GM23338 (cell line): ENCODE measurements at places on chromosomes 3 and 15.

DNA sequence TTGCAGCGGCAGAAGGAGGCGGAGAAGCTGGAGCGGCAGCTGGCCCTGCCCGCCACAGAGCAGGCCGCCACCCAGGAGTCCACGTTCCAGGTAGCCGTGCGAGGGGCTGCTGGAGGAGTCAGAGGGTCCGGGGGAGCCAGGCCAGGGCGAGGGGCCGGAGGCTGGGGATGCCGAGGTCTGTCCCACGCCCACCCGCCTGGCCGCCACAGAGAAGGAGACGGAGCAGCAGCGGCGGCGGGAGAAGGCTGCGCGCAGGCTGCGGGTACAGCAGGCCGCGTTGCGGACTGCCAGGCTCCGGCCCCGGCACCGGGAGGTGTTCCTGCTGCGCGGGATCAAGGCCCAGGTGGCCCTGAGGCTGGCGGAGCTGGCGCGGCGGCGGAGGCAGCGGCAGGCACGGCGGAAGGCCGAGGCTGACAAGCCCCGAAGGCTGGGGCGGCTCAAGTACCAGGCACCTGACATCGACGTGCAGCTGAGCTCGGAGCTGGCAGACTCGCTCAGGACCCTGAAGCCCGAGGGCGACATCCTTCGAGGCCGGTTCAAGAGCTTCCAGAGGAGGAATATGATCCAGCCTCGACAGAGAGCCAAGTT is 625.0 kb downstream of the MCTP2 start:
- no peaks in the 10 kb centered on the region for H3K27me3 ChIP-seq
- H3K4me1 ChIP-seq = peaks cover 9% of the 10 kb centered on the region; the same call in 1 of the 2 replicates
- H3K36me3 ChIP-seq = no peaks in the 10 kb centered on the region
- no peak overlapping the region for H3K4me3 ChIP-seq

DNA sequence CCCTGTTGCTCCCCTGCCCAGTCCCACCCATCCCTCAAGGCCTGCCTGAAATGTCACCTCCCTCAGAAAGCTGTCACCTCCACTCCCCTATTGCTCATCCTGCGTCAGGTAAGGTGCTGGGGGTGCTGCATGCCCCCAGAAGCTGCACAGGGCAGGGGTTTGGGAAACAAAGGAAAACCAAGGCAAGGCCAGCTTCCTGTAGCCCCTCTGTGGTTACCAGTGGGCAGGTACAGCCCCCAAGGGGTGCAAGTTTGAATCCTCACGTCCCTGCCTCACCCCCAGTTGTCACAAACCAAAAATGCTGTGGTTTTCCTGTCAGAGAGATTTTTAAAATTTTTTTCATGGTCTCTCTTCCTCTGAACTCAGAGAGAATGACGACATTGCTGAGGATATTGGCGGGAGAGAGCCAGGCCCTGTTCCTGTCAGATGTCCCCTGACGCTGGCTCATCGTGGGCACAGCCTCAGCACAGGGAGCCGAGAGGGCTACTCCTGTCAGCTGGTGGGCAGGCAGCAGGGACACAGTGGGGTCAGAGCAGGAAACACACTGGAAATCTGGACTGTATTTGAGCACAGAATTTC is 27.0 kb downstream of the PSTPIP1 start:
- no peak overlapping the region for H3K27ac ChIP-seq
- no peak overlapping the region for H3K4me3 ChIP-seq
- no peaks in the 10 kb centered on the region for H3K4me1 ChIP-seq
- H3K36me3 ChIP-seq = no peaks in the 10 kb centered on the region

DNA sequence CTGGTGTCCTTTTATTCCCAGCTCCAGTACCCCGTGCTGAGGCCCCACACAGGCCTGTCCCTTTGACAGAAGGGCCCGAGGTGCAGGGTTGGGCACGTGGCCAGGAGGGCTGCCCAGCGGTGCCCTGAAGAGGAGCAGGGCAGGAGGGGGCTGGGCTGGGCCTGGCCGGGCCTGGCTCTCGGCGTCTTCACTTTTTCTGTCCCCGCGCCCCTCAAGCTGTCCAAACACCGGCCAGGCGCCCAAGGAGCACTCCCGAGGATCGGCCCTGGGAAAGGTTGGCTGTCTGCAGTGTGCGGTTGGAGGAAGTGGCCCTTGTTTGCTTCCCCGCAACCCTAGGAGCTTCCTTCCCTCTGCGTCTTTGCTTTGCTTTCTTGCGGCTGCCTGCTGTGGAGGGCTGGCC is 84.1 kb downstream of the WNT7A start:
- peak; percentile 14 for DNase-seq
- no peaks in the 10 kb centered on the region for H3K36me3 ChIP-seq
- no peaks in the 10 kb centered on the region for H3K27me3 ChIP-seq
- 0 out of 2 replicates have a peak, but pooled peaks cover 4% of the 10 kb centered on the region for H3K4me1 ChIP-seq

DNA sequence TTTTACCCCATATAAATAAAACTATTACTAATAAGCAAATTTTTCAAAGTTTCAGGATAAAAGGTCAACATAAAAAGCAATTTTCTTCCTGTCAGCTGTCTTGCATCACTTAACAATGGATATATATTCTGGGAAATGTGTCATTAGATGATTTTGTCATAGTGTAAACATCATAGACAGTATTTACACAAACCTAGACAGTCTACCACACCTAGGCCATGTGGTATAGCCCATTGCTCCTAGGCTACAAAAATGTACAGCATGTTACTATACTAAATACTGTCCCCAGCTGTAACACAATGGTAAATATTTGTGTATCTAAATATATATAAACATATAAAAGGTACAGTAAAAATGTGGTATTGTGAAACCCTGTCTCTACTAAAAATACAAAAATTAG is 156.7 kb downstream of the ANO10 start:
- no peak overlapping the region for H3K4me3 ChIP-seq
- H3K27ac ChIP-seq = no peak overlapping the region
- DNase-seq = no peak
- H3K4me1 ChIP-seq = peaks cover 5% of the 10 kb centered on the region; the same call in 1 of the 2 replicates

DNA sequence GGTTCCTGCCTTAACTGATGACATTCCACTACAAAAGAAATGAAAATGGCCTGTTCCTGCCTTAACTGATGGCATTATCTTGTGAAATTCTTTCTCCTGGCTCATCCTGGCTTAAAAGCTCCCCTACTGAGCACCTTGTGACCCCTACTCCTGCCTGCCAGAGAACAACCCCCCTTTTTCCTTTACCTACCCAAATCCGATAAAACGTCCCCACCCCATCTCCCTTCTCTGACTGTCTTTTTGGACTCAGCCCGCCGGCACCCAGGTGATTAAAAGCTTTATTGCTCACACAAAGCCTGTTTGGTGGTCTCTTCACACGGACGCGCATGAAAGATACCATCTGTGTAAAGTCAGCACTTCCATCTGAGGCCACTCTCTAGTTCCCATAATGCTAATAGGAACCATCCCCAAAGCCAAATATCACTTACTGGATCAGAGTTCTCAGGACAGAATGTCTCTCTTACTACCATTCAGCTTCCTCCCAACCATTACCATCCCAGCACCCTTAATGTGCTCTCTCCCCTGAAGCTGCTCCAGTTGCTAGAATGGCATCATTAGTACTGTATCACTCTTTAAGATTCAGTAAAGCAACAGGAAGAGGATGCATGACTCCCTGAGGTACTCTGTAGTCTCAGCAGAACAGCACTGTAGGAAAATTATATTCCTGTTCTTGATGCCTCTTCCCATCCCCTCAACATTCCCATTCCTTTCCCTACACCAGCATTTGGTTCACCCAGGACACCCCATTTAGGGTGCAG is 2.3 kb upstream of the HRG start:
- H3K4me1 ChIP-seq = peaks cover 42% of the 10 kb centered on the region
- no peak overlapping the region for H3K4me3 ChIP-seq
- DNase-seq = peak; percentile 27
- peak overlapping the region; percentile 93 for H3K27ac ChIP-seq
- no peaks in the 10 kb centered on the region for H3K36me3 ChIP-seq
- H3K27me3 ChIP-seq = no peaks in the 10 kb centered on the region

DNA sequence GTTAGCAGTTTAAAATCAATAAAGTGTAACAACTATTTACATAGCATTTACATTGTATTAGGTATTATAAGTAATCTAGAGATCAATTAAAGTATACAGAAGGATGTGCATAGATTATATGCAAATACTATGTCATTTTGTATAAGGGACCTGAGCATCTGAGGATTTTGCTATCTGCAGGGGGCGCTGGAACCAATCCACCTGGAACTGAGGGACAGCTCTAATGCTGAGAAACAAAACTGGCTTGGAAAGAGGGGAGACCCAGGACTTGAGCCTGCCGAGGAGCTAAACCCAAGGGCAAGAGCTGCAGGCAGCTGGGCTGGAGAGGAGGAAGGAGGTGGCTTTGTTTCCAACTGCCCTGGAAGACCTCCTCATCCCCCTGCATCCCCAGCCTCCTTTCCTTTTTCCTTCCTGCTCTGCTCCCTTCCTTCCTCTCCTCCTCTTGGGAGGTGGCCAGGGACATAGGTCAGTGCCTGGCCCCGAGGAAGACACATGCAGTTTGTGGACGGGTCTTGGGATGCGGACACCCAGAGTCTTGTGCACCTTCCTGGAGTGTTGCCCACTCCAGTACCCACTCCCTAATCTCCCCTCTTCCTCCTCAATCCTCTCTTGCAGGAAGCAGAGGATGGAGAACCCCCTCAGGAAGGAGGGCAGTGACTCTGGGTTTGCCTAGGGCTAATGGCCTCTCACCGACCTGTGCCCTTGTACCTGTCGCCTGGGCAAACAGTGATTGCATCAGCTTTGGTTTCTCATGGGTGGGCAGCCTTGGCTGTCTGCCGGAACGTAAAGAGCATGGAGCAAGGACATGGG is 825 bp upstream of the RTP3 start:
- peaks cover 9% of the 10 kb centered on the region for H3K4me1 ChIP-seq
- H3K36me3 ChIP-seq = no peaks in the 10 kb centered on the region; the same call in 1 of the 2 replicates
- H3K4me3 ChIP-seq = no peak overlapping the region
- H3K27ac ChIP-seq = no peak overlapping the region
- peak; percentile 83 for DNase-seq
- no peaks in the 10 kb centered on the region for H3K27me3 ChIP-seq

DNA sequence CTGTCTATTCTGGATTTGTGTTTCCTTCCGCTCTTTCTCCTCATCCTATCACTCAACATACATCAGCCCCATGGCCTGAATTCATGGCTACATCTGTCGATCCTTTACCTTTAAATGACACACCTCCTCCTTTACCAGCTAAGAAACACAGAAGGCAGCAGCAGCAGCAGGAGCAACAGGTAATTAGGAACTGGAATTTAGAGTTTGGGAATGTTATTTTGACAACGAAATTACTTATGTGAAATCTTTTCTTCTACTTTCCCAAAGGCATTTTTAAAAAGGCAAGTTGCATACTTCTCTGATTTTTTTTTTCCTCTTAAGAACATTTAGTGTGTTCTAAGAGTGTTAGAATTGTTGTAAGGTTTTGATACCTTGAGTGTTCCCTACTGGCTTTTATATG is 29.1 kb upstream of the ABHD10 start:
- DNase-seq = no peak
- no peaks in the 10 kb centered on the region for H3K27me3 ChIP-seq
- H3K4me3 ChIP-seq = no peak overlapping the region
- no peak overlapping the region for H3K27ac ChIP-seq
- peaks cover 8% of the 10 kb centered on the region; the same call in 1 of the 2 replicates for H3K4me1 ChIP-seq
- H3K36me3 ChIP-seq = no peaks in the 10 kb centered on the region

GRCh38 chr3:194201953-194202666 is 66.2 kb downstream of the HES1 start:
- no peak overlapping the region for H3K4me3 ChIP-seq
- H3K27me3 ChIP-seq = peaks cover 32% of the 10 kb centered on the region
- H3K27ac ChIP-seq = no peak overlapping the region
- H3K36me3 ChIP-seq = no peaks in the 10 kb centered on the region

DNA sequence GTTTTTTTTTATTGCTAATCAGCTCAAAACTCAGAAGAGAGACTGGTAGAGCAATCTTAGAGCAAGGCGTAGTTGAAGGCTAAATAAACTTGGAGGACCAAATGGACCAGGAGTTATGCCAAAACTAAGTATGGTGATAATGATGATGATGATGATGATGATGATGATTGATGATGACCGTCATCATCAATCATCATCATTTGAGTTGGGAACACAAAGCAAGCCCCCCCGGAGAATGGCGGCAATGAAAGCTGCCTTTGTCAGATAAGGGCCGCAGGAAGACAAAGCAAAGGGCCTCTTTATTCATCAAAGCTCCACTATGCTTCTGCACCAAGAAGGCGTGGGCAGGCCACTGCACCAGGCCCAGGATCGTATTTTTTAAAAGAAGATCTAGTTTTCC is 82.1 kb upstream of the RAD18 start:
- H3K4me1 ChIP-seq = no peaks in the 10 kb centered on the region
- no peak for DNase-seq
- H3K27me3 ChIP-seq = no peaks in the 10 kb centered on the region
- H3K36me3 ChIP-seq = no peaks in the 10 kb centered on the region; the same call in 1 of the 2 replicates
- H3K27ac ChIP-seq = no peak overlapping the region

DNA sequence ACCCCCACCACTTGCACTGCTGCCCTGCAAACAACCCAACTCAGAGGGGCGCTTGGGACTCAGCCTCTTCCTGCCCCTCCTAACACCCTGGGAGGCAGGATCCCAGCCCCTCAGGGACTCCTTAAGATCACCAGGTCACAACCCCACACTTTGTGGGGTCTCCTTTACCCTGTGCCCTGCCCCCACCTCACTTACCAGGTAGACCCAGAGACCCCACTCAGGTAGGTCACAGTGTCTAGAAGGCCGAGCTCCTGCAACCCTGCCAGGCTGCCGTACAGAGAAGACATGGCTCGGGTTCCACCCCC is 9.1 kb downstream of the PLA2G4F start:
- H3K27ac ChIP-seq = no peak overlapping the region
- no peaks in the 10 kb centered on the region for H3K36me3 ChIP-seq
- no peak for DNase-seq
- H3K4me3 ChIP-seq = no peak overlapping the region
- no peaks in the 10 kb centered on the region for H3K27me3 ChIP-seq

- DNase-seq = no peak
- H3K36me3 ChIP-seq = no peaks in the 10 kb centered on the region
- H3K4me3 ChIP-seq = no peak overlapping the region
- H3K4me1 ChIP-seq = no peaks in the 10 kb centered on the region
- no peak overlapping the region for H3K27ac ChIP-seq
Observed at GRCh38 chr3:40972350-40972749, 227.0 kb upstream of the CTNNB1 start.

DNA sequence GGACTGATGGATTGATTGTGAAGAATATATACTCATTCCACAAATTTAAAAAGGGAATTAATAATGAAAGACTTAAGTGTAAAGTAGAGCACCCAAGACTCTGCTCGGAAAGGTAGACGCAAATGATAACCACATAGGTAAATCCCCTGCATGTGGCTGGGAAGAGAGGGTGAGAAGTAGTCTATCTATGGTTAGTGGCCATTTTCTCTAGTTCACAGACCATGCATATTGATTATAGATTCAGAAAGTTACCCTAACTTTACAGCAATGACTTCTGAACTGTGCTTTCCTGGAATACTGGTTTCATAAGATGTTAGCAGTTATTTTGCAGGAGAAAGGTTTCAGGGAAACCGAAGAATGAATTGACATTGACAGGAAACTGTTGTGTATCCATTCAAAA is 51.7 kb downstream of the CASR start:
- H3K27ac ChIP-seq = no peak overlapping the region
- H3K4me3 ChIP-seq = no peak overlapping the region
- no peak for DNase-seq
- no peaks in the 10 kb centered on the region for H3K4me1 ChIP-seq

- no peaks in the 10 kb centered on the region for H3K27me3 ChIP-seq
- H3K4me1 ChIP-seq = peaks cover 17% of the 10 kb centered on the region
- DNase-seq = no peak
- H3K27ac ChIP-seq = no peak overlapping the region
- H3K4me3 ChIP-seq = no peak overlapping the region
Observed at GRCh38 chr15:56353119-56353518, 12.1 kb upstream of the TEX9 start.
